ENCODE measurements at places on chromosomes 2 and 18.

DNA sequence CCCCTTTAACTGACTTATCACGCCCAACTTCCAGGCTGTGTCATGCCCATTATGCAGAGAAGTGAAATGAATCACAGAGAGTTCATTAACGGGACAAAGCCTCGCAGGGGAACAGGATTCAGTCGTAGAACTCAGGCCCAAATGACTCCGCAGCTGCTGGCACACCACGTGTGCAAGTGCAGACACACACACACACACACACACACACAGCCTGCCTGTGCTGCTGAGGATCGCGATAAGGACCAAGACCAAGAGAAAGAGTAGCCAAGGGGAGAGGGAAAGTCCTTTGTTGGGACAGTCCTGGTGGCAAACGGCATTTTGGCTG lies 90.0 kb upstream of the TAF1B start:
- no peak for DNase-seq

GRCh38 chr2:79960519-79960918 lies 344.0 kb downstream of the LRRTM1 start:
- no peak for DNase-seq

DNA sequence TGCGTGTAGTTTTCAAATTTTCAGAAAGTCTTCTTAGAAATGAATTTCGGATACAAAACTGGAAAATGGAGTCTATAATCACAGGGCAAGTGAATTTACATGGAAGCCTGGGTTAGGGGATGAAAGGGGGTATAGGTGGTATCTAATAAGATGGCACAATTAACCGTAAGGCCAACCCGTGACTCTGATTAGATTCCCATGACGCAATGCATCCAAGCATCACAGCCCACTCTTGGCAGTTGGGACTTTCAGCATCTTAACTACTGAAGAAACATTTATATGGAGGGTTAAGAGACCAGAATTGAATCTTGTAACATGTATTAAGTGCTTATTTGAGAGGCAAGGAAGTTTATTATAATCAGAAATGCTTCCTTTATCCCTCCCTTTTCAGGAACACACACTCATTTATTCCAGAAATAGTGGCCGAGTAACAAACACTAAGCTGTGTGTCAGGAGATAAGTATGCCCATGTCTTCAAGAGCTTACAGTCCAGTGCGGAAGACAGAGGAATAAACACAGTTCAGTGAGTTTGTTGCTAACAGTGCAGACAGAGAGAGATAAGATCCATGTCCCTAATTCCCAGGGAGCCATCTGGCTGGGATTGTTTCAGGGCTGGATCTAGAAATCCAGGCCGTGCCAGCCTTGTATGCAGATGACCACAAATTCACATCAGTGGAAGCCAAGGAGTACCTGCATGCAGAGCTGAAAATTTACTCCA lies 151.2 kb downstream of the ANTXR1 start:
- no peak for DNase-seq

DNA sequence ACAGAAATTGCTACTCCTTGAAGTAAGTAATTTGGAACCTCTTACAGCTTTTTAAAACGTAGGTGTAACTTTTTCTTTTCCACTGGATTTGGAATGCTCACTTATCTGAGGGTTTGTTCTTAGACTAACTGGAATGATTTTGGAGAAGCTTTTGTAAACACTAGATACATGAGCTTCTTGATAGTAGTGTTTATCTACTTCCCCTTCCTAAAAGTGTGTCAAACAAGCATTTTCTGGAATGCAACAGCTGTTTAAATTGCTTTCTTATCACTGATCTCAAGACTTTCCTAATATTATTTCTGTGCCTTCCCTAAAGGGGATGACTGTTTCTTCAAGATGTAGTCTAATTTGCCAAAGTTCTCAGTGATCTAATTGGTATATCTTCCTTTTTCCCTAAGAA lies 282.6 kb downstream of the CCDC178 start:
- no peak for DNase-seq

Measured in stimulated activated CD4-positive, alpha-beta T cell treated with anti-CD3 and anti-CD28 coated beads, TNF-alpha, amount 100 ng/mL, for 1 hour (primary cell).